ENCODE measurements at places on chromosomes 12 and 14.

DNA sequence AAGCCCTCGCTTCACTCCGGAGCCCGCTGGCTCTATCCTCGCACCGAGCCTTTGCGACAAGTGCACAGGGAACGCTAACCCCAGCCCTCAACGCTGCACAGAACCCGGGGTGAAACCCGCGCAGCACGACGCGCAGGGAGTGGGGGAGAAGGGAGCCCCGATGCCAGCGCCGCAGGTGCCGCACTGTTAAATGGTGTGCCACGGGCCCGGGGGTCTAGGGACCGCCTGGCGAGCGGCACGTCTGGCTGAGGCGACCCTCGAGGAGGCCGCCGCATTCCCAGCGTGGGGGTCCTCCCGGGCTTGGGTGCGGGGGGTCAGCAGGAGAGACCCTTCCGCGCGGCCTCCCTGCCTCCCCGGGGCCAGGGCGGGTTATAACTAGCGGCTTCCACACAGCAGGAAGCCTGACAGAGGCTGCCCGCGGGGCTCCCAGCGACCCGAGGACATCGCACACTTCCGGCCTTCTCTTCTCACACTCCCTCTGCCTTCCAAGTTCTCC is 23.8 kb upstream of the LRTM2 start:
- DNase-seq, result peak; percentile 18

- peak; percentile 29 for DNase-seq
Observed at GRCh38 chr12:107990325-107990724, 138.8 kb upstream of the WSCD2 start.

- peak; percentile 22 for DNase-seq
Observed at GRCh38 chr14:104865081-104865630, at the start of gene CEP170B. TSS of gene CEP170B (plus strand) at chr14:104865268. CDS start at chr14:104868451, 3,183 bp downstream.

DNA sequence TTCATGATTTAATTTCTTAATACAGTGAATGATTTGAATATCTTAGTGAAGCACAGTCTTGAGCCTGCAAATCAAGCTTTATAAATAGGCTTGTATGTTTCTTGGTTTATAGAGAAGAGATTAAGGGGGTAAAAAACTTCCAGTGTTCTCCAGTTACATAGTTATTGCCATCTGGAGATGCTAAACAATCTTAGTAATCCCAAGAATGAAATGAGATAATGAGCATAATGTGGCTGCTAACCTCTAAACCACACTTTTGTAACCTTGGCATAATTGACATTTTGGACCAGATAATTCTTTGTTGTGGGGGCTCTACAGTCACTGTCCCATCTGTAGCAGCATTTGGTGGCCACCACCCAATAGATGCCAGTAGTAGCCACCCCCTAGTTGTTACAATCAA is 316.8 kb downstream of the CCDC91 start:
- no peak for DNase-seq

- no peak for DNase-seq
Observed at GRCh38 chr12:57629897-57630471, 3.0 kb downstream of the B4GALNT1 start.

DNA sequence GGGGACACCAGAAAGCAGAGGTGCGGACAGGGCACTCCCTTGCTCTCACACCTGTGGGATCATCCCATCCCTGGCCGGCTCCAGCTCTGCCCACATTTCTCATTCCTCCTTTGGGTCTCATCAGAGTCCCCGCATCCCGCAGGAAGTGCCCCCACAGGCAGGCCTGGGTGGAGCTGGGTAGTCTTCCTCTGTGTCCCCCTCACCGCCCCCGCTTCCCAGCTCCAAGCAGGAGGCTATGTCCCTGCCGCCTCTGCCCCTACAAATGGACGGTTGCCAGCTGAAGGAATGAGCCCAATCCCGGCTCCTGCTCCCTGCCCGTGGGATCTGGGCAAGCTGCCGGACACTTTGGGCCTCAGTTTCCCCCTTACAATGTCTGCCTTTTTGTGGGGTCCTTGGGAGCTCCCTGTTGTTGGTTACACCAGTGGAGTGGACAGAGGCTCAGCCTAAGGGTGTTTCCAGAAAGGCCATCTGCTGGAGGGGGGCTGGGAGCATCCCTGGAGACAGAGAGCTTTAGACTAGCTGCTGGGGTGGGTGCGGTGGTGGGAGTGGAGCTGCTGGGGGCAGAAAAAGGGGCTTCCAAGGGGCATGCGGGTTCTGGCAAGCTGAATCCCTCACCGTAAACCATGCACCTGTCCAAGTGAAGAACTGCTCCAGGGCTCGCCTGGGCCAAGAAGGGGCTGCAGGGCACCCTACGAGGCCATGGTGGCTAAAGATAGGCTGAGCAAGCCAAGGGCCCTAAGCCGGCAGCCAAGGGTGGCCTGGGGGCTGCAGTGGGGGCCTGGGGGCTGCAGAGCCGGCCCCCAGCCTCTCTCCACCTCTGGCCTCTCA is 7.9 kb upstream of the GPR132 start:
- DNase-seq, result no peak

- DNase-seq, result no peak
Observed at GRCh38 chr12:46391630-46392029, 19.1 kb upstream of the SLC38A2 start.

DNA sequence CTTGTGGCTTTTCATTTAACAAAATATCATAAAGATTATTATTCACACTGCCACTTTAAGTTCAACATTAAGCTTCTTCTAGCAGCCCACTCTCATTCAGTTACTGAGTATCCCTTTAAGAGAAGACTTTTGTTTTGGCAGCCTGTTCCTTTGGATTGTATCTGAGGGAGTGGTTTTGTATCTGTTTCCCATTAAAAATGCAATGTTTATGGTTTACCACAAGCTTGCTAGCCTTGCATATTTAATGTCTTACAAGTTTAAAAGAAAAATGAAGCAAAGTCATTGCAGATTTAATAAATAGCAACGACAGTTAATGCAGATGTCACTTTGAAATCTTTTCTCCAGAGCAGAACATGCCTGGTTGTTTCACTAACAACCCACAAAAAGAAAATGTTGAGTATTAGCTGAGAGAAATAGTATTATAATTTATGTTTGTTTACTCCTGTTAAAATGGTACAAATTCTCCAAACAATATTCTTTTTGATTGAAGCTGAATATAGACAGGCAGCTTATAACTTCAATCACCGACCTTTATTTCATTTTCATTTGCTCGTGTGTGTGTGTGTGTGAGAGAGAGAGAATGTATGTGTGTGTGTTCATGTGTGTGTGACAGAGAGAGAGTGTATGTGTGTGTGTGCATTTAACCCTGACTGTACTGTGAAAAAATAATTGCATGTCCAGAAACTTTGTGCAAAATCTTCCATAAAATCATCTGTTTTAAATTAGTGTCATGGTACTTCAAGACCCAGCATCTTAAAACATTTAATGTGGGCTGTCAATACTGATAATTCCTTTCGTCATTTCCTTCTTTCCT is 1.8 kb downstream of the DCN start:
- no peak for DNase-seq

GRCh38 chr12:92561543-92561899 is 141.3 kb upstream of the PLEKHG7 start:
- DNase-seq, result no peak

- no peak for DNase-seq
Observed at GRCh38 chr12:105874121-105874520, 264.6 kb downstream of the NUAK1 start.

- DNase-seq, result no peak
Observed at GRCh38 chr12:6198985-6199530, 1.1 kb upstream of the CD9 start.

GRCh38 chr12:6791931-6792520 is 2.7 kb downstream of the CD4 start:
- no peak for DNase-seq

DNA sequence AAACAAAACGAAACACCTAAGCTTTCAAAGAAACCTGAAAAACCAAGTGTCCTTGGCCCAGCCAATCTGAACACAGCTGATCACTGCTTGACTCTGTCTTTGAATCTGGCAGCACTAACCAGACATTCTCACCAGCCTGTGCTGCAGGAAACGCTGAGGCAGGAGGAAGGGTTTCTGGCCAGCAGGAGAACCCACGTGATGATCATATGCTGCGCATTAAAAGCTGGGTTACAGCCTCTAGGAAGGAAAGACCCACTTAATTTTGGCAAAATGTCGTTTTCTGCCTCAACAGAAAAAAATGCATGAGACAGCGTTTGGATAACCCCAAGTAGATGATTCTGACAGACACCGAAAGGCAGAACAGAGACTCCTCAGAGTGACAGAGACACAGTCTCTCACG is 9.8 kb downstream of the APPL2 start:
- no peak for DNase-seq

- DNase-seq, result no peak
Observed at GRCh38 chr12:49609059-49609874, 3.8 kb upstream of the FAM186B start.

DNA sequence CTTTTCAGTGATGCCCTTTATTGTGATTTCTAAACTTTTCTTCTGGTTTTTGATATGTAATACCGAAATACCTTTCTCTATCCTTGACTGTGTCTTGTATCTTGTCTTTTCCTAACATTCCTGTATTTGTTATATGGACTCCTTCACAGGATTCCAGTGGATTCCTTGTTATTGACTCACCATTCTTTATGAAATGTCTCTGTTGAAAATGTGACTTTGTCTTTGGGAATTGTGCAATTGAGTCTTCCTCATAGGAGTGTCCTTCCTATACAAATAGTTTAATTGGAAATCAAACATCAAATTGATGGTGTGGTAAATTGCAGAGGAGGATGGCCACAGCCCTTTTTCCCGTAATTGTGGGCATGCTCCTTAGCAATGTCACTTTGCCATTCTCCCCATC is 296.6 kb upstream of the KITLG start:
- no peak for DNase-seq

DNA sequence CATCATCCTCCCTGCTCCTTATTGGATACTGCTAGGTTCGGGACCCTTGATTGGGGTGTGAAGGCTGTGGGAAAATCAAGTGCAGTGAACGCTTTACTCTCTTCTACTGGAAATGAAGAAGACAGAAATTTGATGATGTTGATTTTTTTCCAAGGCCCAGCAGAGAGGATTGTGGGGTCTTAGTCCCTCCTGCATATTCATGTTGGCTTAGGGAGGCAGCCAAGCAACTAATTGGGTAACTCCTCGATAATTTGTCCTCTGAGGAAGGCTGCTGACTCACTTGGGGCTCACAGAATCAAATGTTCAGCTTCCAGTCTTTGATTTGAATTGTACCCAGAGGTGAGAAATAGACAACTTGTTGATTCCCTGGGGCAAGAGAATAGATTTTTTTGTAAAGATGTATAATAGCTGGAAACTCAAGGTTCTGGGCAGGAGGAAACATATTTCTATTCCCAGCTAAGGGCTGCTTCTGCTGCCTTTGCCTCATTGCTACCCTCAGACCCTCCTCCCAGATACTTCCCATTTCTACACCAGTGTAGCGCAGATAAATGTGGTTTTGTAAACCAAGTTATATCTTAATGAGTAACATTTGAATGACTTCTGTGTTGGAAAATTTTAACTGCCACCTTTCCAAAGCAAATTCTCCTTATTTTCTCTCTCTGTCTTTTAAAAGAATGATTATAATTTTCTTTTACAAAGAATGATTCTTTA is 21.7 kb downstream of the NEUROD4 start:
- DNase-seq, result no peak

DNA sequence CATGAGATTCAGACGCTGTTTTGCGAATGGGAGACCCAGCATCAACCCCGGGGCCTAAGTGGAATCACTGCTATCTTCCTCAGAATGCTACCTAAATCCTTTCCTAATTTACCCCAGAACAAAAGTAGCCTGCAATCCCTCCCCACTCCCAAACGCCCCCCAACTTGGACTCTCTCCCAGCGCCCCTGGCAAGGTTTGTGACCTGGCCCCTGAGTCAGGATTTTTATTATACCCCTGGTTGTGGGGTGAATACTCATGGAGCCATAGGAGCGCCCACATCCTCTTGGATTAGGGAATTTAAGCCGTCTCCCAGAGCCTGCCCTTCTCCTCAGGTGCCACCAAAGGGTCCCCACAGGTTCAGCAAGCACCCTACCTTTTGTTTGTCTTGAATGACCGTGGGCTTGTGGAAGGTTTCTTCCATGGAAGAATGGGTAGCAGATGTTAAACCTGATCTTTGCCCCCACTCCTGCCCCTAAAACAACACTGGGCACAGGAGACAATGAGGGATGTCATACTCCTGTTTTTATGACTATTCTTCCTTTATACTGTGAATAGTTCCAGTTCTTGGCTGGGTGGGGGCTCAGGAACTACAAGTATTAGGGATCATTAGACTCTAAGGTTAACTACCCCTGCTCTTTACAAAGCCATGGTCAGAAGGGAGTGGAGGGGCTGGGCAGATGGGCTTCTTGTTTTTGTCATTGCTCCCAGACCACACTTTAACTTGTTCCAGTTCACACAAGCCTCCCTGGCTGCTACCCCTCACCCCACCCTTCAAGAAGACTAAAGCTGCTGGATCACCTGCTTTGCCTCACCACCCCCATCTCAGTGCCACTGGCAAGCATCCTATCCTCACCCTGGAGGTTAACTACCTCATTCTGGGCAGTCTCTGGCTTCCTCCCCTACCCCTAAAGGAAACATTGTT is 630 bp downstream of the MYL6B start:
- peak; percentile 22 for DNase-seq

DNA sequence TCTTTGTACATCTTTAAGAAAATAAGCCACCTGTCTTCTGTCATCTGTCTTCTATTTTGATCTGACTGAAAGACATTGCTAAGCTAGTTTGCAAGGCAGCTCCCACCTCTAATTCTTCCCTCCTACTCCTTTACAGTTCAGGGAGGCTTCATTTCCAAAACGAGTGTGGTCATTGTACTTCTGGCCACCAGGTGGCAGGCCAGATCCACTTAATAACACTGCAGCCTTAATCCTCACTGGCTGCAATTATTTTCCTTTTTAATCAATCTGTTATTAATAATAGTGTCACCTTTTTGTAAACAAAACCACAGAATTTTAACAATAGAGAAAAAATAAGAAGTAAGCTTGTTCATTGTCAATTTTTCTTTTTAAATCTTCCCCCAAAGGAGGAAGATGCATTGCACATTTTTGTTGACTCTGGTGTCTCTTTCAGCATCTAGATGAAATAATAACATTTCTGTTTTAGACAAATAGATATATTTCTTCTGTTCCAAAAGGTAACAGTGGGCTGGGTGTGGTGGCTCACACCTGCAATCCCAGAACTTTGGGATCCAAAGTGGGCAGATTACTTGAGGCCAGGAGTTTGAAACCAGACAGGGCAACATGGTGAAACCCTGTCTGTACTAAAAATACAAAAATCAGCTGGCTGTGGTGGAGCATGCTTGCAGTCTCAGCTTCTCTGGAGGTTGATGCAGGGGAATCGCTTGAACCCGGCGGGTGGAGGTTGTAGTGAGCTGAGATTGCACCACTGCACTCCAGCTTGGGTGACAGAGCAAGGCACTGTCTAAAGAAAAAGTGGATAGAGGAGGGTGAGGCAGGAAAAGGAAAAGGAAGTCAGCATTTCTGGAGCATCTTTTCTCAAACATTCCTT is 23.3 kb downstream of the GABARAPL1 start:
- DNase-seq, result peak; percentile 79

DNA sequence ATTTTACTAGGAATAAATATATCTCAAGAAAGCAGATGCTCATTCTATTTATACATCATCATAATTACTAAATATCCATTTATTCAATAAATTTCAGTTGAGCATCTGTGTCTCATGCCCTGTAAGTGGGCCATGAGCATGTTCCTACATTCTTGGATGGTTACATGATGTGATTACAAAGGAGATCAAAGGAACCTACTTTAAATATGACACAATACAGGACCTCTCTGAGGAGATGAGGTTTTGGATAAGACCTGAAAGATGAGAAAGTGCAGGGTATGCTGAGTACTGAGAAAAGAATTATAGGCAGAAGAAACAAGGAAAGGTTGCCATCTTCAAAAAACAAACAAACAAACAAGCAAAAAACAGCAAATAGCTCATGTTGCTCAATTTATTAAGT is 105.4 kb upstream of the CNTN1 start:
- DNase-seq, result no peak

Data from OCI-LY7 (cell line).